Naive thymus-derived CD8-positive, alpha-beta T cell (primary cell): ENCODE measurements at places on chromosomes 13 and 19.

DNA sequence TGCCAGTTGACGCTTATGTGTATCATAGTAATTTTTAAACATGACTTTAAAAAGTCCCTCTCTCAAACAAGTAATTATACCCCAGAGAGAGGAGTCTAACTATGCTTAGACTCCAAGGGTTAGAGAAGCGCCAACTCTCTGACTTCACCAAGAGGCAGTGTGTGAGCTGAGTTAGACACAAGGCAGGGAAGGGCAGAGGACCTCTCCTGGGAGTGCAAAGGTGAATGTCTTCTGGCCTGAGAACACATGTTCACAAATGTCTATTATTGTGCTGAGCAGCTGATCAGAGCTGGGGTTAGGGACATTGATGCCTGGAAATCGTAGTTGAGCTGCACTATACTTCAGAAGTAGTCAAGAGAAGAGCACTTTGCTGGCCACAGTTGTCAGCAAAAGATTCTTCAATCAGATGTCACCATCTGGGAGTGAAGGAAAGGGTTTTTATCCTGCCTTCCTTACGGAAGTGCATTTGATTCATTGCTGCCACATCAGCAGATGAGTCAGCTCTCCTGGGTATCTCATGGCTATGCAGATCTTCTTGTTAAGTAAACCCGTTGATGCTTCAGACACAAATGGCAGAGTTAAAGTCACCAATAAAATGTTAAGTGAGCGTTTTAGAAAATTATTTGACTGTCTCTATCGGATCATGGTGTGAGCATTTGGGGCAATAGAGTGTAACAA is 283.2 kb upstream of the ARGLU1 start:
- no peak for DNase-seq

DNA sequence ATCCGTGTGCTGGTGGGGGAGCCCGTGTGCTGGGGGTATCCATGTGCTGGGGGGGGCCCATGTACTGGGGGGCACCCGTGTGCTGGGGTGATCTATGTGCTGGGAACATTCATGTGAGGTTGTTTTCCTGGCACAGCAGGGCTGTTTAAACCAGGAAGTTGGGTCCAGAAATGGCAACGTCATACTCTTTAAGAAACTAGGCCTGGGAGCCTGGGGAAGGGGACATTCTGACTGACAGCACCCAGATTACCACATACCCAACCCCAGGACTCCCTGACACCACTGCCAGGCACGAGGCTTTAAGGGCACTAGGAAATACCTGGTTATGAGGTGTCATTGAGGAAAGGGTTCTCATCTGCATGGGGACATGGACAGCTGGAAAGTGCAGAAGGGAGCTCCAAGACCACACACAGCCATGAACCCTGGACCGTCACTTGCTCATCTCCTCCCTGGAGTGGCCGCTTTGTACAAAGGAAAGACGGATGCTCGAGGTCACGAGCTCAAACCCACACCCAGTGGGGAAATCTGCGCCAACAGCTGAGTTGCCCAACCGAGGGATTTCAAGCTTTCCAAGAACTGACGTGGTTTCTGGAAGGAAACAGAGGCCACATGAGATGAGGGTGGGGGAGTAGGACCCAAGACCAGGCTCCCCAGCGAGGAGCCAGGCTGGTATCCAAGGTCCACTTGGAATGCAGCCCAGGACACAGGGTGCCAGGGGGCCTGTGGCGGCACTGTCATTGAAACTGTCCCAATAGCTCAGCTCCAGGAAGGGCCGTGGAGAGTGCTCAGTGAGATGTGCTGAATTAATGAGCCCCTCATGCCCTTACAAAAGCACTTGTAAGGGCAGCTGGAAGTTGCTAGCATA is 40.9 kb downstream of the RAB20 start:
- no peak for DNase-seq

DNA sequence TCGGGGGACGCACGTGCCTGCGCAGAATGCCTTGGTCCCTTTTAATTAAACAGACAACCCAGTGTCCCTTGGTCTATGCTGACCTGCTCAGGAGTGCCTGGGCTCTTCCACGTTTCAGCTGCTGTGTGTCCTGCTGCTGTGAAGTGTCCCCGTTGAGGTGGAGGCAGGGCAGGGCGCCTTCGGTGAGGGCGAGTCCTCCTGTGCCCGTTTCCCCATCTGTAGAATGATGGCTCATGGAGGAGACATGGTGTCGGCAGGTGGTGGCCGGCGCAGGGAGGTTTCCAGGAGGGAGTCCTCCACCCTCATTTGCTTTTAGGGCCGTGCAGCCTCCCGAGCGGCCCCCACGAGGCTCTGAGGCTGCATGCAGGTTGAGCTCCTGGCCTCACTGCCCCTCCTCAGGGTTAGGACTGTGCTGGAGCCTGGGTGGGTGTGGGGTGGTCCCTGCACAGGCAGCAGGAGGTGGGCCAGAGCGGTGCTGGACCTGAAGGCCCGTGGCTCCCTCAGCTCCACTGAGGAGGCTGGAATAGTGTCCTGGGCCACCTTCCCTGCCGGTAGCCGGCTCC is 8.8 kb downstream of the STK11 start:
- DNase-seq = no peak

- no peak for DNase-seq
These were observed 420.3 kb upstream of the PCDH9 start for GRCh38 chr13:67650471-67650870.

DNA sequence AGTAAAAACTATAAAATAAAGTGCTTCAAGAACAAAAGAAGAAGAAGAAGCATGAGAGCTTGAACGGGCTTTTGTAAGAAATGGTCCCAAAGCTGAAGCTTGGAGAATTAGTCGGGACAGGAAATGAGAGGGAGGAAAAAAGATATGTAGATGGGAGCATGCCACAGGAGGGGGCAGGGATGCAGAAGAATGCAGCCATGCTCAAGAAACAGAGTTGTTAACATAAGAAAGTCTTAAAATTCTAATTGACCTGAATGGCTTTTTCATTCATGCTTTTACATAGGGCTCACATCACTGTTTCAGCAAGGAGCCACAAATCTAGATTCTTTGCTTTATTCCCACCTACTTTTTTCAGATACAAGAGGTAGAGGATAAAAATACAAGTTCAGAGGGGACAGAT is 27.7 kb upstream of the NBEA start:
- no peak for DNase-seq

GRCh38 chr19:41175801-41176777 is 16.9 kb upstream of the CYP2S1 start:
- DNase-seq = peak; percentile 16

DNA sequence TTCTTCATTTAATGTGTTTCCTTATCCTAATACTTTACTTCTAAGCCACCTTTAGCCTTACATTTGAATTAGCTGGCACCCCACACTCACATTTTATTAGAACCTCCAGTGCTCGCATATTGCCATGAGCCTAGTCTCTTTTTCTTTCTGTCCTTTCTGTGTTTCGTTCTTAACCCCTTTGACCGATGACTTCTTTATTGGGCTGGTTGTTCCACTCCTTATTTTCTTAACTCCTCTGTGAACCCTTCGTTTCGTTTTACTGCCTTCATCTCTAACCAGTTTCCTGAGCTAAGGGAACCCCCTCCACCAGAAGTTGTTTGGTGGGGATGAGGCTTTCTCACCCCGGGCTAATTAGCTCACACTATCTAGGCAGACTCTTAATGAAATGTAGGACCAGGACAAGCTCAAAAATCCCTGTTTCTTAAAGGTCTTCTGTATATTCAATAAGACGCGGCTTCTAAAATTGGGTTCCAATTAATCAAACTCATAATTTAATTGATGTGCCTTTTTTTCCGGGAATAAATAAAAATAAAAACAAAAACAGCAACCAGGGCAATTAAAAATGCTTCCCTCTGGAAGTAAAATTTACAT is 19.1 kb upstream of the ARHGEF7 start:
- DNase-seq = no peak

DNA sequence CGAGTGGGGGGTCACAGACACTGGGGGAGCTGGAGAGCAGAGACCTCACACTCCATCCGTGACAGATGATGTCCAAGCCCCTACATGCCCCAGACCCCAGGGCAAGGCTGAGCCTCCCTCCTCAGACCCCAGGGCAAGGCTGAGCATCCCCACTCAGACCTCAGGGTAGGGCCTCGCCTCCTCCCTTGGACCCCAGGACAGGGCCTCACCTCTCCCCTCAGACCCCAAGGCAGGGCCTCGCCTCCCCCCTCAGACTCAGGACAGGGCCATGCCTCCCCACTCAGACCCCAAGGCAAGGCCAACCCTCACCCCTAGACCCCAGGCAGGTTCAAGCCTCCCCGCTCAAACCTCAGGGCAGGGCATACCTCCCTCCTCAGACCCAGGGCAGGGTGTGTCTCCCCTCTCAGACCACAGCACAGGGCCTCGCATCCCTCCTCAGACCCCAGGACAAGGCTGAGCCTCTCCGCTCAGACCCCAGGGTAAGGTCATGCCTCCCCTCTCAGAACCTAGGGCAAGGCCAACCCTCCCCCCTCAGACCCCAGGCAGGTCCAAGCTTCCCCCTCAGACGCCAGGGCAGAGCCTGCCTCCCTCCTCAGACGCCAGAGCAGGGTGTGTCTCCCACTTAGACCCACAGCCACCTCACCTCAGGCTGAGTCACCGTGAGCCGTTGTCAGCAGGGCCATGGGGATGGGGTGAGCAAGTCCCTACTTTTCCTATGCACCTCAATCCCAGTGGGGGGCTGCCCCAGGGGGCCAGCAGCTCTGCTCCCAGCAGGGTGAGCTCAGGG is 1.7 kb upstream of the S1PR4 start:
- peak; percentile 41 for DNase-seq

- DNase-seq = no peak
These were observed 80.9 kb upstream of the SHISA2 start for GRCh38 chr13:26132756-26133155.

GRCh38 chr13:30965380-30965779 is 32.9 kb downstream of the TEX26 start:
- DNase-seq = no peak

GRCh38 chr19:47027586-47028088 is 8.0 kb downstream of the NPAS1 start:
- DNase-seq = no peak

DNA sequence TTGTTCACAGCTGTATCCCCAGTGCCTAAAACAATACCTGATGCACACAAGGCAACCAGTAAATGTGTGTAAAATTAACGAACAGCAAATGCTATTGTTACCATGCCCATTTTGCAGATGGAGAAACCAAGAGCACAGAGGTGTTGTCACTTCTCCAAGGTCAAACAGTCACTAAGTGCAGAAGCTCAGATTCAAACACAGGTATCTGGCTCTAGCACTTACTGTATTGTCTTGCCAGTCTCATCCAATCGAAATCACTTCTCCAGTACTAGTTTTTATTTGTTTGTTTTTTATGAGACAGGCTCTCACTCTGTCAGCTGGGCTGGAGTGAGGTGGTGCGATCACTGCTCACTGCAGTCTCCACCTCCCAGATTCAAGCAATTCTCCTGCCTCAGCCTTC is 13.7 kb downstream of the PLD3 start:
- no peak for DNase-seq

DNA sequence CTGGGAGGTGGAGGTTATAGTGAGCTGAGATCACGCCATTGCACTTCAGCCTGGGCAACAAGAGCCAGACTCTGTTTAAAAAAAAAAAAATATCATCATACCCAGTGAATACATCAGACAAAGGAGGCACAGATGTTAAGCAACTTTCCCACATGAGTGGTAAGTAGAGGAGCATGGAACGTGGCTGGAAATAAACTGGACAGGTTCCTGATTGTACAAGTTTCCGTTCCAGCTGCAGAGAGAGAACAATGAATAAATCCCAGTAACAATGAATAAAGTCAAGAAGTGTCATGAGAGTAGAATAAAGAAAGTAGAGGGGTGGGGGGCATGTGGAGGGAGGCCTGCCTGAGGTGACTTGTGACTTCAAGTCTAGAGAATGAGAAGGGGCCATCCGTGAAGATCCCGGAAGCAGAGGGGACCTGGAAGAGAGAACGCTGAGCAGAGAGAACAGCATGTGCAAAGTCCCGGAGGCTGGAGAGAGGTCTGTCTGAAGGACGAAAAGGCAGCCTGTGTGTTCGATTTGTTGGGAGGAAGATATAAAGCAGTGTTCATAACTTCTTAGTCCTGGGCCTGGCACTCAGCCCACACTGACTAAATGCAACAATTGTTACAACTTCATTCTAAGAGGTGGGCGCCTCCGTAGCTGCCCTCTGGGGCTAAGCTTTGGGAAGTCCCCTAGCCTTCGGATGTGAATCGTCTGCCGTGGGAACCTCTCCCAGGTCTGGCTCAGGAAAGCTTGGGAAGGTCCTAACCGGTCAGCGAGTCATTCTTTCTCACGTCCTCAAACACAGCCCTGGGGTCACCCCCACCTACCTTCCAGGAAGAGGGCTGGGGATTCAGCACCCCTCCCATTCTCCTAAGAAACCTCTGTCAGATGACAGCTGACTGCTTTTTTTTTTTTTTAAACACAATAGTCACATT is 15.3 kb upstream of the ARHGEF18 start:
- DNase-seq = no peak

- DNase-seq = no peak
These were observed at the start of gene B3GNT3 for GRCh38 chr19:17794731-17795494. Gene B3GNT3, plus strand, starts transcription at chr19:17795138. Its CDS starts 12,670 bp downstream, at chr19:17807808.
